ENCODE measurements at places on chromosomes 3 and 15. TPM values are rescaled to one million over a fixed set of nuclear protein-coding genes. Genes with fewer than 3 reads are reported as not detected.

TMF1 gene
- total RNA-seq, result 45.1 TPM

AGBL1 gene
- total RNA-seq, result not detected

LHFPL4 gene
- total RNA-seq, result under 0.01 TPM

REC114 gene
- total RNA-seq, result not detected

CHRD gene
- 1.7 TPM for total RNA-seq

TMEM115 gene
- total RNA-seq, result 63.1 TPM

ZWILCH gene
- 15.8 TPM for total RNA-seq

FOXL2NB gene
- total RNA-seq, result 101 TPM

MEX3B gene
- 6.4 TPM for total RNA-seq

DLL4 gene
- 5.5 TPM for total RNA-seq

DNA sequence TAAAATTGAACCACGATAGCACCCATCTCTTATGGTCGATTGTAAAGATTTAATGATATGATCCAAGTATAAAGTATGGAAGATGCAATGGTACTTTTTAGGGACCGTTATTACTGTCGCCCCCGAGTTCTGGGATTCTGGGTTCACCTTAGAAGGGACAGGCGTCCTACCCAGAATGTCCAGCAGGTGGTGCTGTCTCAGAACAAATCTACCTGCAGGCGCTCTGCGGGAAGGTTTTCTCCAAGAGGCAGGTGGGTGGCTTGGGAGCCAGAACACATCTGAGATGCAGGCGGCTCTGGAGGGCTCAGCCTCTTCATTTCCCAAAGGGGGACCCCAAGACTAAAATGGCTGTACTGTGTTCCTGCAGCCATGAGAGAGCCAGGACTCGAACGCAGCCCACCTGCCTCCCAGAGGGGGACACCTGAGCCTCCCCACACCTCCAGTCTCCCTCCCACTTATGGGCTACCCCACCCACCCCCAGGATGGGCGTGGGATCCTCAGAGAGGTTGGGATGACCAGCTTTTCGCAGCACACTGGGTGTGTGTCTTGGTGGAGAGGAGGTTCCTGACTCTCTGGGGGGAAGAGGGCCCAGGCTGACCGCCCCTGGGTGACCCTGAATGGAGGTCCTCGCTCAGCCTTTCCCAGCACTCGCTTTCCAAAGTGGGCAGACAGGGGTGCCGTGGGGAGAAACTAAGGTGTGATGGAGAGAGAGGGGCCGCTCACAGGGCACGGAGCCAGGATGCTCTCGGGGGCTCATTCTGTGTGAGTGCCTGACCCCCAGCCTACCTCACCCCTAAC, 28.1 kb upstream of the CORO2B start:
- DNase-seq, result peak; percentile 60

DNA sequence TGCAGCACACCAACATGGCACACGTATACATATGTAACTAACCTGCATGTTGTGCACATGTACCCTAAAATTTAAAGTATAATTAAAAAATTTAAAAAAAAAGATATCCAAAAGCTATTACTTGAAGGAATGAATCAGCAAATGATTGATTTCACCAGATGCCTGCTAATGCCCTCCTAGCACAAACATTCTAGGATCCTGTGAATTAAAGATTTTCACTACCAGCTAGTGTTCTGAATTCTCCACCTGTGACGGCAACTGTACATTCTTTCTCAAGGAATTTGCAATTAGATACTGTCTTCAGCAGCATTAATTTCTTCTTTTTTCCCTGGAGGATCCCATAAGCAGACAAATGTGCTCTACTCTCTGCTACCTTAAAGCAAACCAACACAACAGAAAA, 694.9 kb downstream of the NTRK3 start:
- no peak for DNase-seq

GRCh38 chr3:48709051-48709461, 8.0 kb downstream of the IP6K2 start:
- no peak for DNase-seq

DNA sequence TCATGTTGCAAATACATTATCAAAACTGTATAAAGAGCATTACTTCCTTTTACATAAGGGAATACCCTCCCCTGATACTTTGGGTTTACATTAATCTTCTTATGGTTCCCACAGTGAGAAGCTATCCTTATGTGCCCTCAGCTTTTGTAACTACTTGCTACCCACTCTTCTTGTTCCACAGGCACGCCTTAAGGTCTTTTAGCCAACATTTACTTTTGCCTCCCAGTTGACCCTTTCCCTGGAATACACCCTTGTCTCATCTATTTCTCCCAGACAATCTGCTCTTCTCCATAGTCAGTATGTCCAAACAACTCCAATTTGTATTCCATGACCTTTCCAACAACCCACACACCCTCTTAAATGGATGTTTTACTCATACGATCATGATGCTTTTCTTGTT, 116.8 kb upstream of the COL8A1 start:
- no peak for DNase-seq

DNA sequence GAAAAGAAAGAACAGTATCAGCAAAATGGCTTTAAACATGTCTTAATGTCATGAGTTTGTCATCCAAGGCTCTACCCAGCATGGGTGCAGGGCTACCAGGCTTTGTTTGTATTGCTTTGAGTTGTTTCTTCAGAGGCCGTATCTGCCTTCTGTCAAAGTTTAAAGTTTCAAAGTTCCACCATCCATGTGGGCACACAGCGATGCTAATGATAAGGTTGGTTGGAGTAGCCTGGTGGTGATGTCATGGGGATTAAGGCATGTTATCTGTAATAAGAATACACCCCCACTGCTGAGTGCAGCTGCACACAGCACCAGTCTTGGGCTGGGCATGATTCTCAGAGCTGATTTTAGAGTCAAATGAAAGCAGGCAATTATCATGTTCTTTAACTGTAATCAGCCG, 72.0 kb upstream of the LRTM1 start:
- peak; percentile 80 for DNase-seq

GRCh38 chr3:6714962-6715361, 146.0 kb upstream of the GRM7 start:
- DNase-seq, result no peak

DNA sequence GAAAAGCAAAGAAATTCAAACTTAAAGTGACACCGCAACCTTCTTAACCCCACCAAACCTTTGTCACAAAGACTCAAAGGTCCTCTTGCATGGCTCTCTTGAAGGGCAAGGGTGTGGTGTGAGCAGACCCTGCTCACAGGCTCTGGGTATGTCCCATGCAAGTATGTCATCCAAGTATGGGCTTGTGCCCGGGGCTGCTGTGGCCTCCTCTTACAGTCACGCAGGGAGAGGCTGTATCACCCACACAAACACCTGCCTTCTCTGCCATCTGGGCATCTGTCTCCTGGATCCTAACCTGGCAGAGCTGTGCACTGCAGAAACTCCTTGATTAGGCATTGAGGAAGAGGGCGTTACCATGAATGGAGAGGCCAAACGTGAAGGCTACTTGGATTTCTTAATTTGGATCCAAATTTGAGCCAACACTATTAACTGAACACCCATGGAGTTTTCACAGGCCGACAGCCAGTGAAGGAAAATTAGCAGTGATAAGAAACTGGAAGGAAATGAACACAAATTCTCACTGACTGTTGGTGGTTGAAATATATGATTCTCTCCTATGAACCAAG, 146.6 kb downstream of the DUT start:
- no peak for DNase-seq

GRCh38 chr3:39208463-39209055, 16.2 kb upstream of the XIRP1 start:
- DNase-seq, result peak; percentile 56

DNA sequence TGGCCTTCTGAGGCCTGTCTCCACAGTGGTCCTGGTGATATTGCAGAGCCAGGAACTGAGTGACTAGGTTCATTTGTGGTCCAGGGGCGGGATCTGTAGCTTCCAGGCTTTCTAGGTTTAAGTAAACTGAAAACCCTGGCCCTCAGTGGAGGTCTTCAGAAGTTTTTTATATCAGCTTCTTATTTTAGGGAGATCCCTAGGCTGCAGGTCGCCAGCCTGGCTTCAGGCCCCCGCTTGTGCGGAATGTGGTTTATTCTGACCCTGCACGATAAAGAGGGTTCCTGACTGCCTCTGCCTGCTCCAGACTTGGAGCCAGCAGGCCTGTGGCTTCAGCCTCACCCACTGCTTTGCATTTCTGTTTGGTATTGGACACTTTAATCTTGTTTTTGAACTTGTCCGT, 133.9 kb upstream of the PLXNA1 start:
- DNase-seq, result no peak

DNA sequence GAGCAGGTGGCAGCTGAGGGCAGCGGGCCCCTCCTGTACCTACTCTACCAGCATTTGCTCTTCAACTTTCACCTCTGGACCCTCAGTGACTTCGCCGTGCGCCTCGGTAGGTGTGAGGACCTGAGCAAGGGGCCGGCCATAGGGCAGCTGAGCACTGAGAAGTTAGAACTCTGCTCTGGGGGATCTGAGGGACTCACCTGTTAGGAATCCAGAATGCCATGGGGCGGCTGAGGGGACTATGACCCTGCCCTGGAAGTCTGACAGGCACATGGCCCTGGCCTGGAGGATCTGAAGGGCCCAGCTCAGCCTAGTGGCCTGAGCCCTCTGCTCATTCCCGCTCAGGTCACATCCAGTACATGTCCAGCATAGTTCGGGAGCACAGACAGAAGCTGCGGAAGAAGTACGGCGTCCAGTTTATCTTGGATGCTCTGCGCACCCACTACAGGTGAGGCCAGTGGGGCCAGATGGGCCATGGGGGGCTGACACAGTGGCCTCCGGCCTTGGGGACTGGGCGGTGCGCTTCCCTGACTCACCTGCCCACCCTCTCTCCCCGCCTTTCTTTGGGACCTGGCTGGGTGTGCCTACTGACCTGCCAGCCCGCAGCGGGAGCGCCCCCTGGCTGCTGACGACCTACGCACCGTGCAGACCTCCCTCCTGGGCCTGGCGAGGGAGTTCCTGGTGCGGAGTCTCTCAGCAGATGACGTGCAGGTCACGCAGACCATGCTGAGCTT, 18.8 kb downstream of the NBEAL2 start:
- peak; percentile 58 for DNase-seq

DNA sequence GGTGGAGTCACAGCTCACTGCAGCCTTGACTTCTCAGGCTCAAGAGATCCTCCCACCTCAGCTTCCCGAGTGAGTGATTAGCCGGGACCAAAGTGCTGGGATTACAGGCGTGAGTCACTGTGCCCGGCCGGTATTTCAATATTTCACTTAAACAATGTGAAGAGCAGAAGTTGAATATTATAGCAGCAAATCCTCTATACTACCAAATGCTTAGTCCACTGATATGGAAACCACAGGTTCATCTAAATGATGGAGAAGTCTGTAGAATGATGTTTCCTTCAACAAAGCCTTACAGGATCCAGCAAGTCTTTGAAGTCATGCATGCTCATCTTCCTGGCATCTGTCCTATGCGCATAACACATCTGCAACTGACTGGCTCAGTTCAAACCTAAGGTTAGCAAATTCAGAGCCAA, 20.3 kb upstream of the UACA start:
- DNase-seq, result peak; percentile 82

DNA sequence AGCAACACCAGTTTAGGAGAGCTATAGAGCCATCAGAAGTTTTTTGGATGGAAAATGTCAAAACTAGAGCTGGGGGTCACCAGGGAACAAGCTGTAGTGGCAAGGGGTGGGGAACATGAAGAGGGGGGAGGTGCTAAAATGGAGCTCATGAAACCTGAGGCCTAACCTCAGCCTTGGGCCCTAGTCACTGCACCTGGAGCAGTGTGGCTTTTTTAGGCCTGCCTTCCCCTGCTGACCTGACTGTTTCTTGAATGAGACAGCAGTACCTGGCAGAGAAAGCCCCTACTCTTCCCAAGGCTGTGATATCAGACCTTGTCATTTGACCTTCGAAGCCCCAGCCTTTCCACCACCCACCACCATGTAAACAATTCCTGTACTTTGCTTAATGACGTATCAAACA, 383.5 kb downstream of the EPHB1 start:
- no peak for DNase-seq

DNA sequence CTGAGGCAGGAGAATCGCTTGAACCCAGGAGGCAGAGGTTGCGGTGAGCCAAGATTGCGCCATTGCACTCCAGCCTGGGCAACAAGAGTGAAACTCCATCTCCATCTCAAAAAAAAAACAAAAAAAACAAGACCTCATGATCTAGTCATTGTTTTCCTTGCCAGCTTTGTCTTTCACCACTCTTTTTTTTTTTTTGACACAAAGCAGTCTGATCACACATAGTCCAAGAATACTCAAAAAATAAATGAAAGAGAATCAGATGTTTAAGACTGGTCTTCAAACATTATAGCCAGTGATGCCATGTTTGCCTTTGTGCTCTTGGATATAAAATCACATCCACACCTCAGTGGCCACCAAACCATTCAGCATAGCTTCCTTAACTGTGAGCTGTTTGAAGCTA, 5.8 kb upstream of the ADAM10 start:
- no peak for DNase-seq

DNA sequence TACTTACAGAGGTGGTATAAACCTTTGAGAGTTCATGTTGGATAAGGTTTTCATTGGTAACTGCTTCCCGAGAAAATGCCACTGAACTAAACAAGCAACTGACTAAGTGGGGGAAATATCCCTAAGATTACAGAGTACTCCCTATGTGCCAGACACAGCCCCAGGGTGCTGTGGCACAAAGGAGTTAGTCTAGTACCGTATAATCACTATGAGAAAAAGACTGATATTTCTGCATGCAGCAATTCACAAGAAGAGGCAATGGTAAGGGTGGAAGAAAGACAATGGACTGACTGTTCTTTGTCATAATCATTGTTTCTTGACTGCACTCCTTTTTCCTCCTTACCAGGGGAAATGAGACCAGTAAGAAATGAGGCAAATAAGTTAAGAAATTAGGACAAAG, 20.0 kb upstream of the SLC25A26 start:
- DNase-seq, result no peak

GRCh38 chr15:64851503-64851840, 9.8 kb downstream of the PLEKHO2 start:
- DNase-seq, result peak; percentile 96

DNA sequence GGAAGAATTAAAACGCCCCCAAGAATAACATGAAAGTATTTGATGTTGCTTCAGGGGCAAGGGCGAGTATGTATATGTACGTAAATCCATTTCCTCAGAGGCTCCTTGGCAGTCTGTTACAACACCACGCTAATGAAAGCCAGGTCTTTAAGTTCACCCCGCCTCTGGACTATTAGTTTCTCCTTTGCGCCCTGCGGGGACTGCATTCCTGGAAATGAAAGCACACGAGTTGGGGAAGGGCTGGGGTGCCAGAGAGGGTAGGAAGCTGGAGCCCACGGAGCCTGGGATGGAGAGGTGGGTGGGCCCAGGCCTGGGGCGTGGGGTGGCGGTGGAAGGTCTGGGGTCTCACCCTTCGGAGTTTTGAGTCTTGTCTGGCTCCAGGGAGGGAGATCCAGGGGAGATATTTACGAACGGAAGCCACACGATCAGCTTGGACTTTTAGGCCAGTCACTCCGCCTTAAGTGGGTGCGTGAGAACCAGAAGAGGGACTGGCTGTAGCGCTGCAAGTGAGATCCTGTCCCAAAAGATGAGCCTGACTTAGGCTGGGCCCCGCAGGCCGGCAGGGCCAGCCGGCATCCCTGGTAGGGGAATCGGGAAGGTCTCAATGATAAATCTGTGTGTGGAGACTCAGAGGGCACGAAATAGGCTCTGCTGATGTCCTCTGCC, 1.6 kb upstream of the PLCL2 start:
- peak; percentile 64 for DNase-seq

Measured in fibroblast of villous mesenchyme (primary cell).